ENCODE measurements at places on chromosomes 16 and 17.

- peak; percentile 70 for DNase-seq
Measured at GRCh38 chr16:85220125-85220839, 108.0 kb upstream of the CIBAR2 start.

GRCh38 chr16:12664164-12664733 is 139.4 kb downstream of the CPPED1 start:
- no peak for DNase-seq

DNA sequence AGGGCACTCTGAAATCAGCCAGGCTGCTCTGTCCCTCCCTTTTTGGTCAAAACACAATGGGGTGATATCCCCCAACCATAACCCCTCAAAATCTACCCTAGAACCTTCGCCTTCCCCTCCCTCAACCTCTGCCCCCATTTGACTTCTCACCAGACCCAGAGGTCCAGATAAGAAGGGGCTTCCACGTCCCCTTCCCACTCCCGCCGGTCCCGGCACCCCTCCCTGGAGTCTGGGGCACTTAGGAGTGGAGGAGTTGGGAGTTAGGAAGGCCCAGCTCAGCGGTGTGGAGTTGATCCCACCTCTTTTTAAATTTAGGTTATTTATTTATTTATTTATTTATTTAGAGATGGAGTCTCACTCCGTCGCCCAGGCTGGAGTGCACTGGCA is 619 bp upstream of the TMEM92 start:
- no peak for DNase-seq

DNA sequence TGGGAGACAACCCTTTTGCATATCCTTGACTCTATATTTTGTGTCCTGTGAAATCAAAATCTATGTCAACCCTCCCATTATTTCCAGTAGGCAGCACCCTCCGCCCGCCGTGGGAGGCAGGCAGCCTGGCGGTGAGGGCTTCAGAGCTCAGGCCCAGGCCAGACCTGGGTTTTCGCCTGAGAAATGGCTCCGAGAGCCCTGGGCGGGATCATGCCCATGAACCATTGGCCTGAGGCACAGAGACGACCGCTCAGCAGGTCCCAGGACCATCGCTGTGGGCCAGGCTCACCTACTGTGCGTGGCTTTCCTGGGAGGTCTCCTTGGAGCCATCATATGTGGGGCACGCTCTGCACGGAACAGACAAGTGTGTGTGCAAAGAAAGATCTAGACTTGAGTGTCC is 6.3 kb upstream of the SLC38A8 start:
- no peak for DNase-seq

- DNase-seq: no peak
Measured at GRCh38 chr16:27327586-27327915, 13.8 kb downstream of the IL4R start.

DNA sequence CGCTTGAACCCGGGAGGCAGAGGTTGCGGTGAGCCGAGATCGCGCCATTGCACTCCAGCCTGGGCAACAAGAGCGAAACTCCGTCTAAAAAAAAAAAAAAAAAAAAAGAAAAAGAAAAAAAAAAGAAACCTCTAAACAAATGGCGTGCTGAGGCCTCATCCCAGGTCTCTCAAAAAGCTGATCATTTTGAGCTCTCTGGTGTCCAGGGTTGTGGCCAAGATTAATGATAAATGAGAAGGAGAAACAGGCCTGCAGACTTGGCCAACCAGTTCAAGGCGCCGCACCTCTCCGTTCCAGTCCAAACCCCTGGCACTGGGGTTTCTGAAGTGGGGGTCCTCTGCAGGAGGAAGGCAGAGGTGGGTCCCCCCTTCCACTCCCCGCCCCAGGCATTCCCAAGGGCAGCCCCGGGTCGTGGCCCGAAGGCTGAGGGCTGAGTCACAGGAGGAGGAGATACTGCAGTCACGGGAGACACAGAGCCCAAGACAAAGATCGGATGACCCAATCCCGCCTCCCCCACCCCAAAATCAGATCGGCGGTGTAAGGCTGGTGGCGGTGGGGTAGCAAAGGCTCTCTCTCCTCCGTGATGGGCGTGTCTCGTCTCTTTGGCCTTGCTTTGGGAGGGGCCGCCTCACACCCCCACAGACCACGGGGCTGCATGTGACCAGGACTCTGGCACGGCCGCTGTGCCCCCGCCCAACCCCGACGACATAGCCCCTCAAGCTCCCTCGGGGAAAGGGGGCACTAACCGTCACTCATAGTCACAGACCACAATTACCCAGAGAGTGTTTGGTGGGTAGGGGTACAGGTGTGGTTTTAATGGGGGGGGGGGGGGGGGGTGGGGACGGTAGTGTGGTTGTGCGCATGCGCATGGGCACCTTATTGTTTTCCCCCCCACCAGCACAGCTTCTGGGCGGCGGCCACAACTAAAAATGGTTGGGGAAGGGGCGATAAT is 1.1 kb downstream of the VAT1 start:
- DNase-seq: peak; percentile 38

- no peak for DNase-seq
Measured at GRCh38 chr16:320206-320605, 32.3 kb downstream of the AXIN1 start.

GRCh38 chr16:75627851-75628250 is 4.8 kb upstream of the ADAT1 start:
- DNase-seq: no peak

DNA sequence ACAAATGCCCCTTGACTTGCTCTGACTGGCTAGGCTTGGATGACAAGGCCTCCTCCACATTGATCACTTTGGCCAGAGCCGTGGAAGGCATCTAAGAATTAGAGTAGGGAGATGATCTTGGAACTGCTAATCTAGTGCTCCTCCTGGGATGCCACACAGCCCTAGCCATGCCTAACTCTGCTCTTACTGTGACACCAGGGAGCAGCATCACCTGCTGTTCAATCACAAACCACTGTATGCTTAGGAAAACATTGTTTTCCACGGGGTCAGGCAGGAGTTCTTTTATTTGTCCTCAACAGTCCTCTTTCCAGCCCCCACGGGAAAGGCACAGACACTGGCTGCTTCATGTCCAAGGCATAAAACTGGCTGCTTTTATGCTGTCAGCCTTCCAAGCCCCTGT is 46.3 kb downstream of the C16orf78 start:
- no peak for DNase-seq

- DNase-seq: no peak
Measured at GRCh38 chr16:81421536-81421935, 23.1 kb upstream of the CMIP start.

GRCh38 chr17:3655766-3656165 is 12.6 kb downstream of the TAX1BP3 start:
- no peak for DNase-seq
